ENCODE measurements at places on chromosomes 5 and 9. TPM values are rescaled to one million over a fixed set of nuclear protein-coding genes. Genes with fewer than 3 reads are reported as not detected.

PCDHAC2 gene
- total RNA-seq, result 1.9 TPM

HAUS6 gene
- 31.3 TPM for total RNA-seq

DOCK8 gene
- 0.89 TPM for total RNA-seq

EFCAB9 gene
- total RNA-seq, result not detected

WNT8A gene
- not detected for total RNA-seq

IL5 gene
- total RNA-seq, result not detected

GAS1 gene
- total RNA-seq, result 40.2 TPM

CCDC69 gene
- 2.0 TPM for total RNA-seq
